ENCODE measurements at places on chromosomes 11 and 22. TPM values are rescaled to one million over a fixed set of nuclear protein-coding genes. Genes with fewer than 3 reads are reported as not detected.

Gene CTNND1
- total RNA-seq, result 17.5 TPM

Gene MRGPRX4
- not detected for total RNA-seq

Gene PKNOX2
- total RNA-seq, result not detected

Gene GGTLC3
- not detected for total RNA-seq

Gene ARHGEF12
- total RNA-seq, result 11.1 TPM

DNA sequence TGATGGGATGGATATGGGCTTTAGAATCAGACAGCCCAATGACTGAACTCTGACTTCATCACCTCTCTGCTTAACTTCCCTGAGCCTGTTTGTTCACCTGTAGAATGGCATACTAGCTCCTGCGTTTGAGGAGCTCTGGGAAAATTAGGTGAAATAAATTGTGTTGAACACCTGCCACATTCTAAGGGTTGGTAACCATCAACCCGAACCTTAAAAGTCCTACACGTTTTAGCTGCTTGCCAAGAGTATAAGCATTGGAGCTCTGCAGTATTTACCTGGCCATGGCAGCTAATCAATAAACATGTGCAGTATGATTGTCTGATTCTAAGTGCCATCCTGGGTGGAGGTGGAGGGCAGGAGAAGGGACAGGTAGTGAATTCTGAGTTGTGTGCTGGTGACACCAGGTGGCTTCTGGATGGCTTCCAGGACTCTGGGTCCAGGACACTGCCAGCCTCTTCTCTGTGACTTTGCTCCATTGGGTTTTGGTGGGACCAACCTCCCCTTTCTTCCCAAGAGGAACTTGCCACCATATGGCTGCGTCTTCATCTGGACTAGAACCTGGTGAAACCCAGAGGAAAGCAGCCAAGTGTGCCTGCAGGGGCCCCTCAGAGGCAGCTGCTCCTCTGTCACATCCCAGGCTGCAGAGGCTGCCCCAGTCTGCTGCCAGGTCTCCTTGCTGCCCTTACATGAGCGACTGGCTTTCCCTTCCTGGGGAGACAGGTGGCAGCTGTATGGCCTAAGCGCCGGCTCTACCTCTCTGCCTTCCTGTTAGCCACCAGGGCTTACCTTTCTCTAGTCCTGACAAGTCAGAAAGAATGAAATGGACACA is 85.6 kb downstream of the CACNG2 start:
- no peak overlapping the region for H3K4me3 ChIP-seq
- no peaks in the 10 kb centered on the region for H3K36me3 ChIP-seq

- no peaks in the 10 kb centered on the region for H3K36me3 ChIP-seq
- H3K27ac ChIP-seq, result no peak within 1 kb of the TSS
- peaks cover 6% of the 10 kb centered on the region for H3K4me1 ChIP-seq
- no peak for DNase-seq
- peak within 1 kb of the TSS; percentile 9 for H3K4me3 ChIP-seq
Observed at GRCh38 chr22:16824716-16825687, at the start of gene XKR3. XKR3 (minus strand) TSS chr22:16825411; CDS start chr22:16808073, 17,338 bp downstream.

DNA sequence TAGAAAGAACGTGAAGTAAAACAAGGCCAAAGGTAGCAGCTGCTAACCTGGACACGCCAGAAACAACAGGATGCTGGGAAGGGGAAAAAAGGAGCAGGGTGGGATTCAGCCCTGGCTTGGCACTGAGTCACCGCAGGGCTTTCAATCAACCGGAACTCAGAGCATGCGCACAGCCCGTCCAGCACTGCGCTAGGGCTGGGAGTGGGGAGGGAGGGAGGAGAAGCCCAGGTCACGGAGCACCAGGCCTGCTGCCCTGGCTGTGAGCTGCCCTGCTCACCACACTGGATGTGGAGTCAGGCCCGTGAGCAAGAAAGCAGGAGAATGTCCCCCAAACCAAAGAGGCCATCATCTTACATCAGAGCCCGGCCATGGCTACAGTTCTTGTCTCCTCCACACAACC is 51.5 kb downstream of the APOL1 start:
- peaks cover 14% of the 10 kb centered on the region for H3K4me1 ChIP-seq
- peaks cover 98% of the 10 kb centered on the region for H3K36me3 ChIP-seq
- no peak overlapping the region for H3K4me3 ChIP-seq
- H3K27ac ChIP-seq, result no peak overlapping the region

- H3K4me3 ChIP-seq, result no peak overlapping the region
- H3K27ac ChIP-seq, result no peak overlapping the region
- peaks cover 5% of the 10 kb centered on the region for H3K4me1 ChIP-seq
- no peaks in the 10 kb centered on the region for H3K36me3 ChIP-seq
- no peak for DNase-seq
- H3K27me3 ChIP-seq, result no peaks in the 10 kb centered on the region
Observed at GRCh38 chr22:38947321-38948140, 9.9 kb upstream of the APOBEC3A start.

GRCh38 chr22:37427135-37427710 is at the start of gene ELFN2:
ELFN2 (minus strand) TSS chr22:37427479; CDS start chr22:37375534, 51,945 bp downstream.
- no peaks in the 10 kb centered on the region for H3K27me3 ChIP-seq
- DNase-seq, result no peak
- H3K27ac ChIP-seq, result no peak within 1 kb of the TSS
- H3K4me3 ChIP-seq, result peak within 1 kb of the TSS; percentile 23
- H3K36me3 ChIP-seq, result no peaks in the 10 kb centered on the region
- no peaks in the 10 kb centered on the region for H3K4me1 ChIP-seq

DNA sequence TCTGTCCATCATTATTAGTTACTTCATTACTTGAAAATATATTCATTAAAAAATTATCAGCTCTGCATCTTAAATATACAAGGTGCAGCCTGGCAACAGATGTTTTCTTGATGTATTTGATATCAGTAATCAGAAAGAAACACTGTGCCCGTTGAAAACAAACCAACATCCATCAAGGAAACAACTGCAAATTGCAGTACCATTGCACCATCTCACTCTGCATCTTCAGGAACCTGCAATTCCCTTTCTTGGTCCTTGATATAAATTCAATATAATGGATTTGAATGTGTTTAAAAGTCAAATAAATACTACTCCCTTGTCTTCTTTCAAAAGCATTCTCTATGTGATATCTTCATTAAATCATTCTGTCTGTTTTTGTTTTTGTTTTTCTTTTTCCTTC is 1131.2 kb downstream of the FAM181B start:
- no peaks in the 10 kb centered on the region for H3K27me3 ChIP-seq
- no peaks in the 10 kb centered on the region for H3K36me3 ChIP-seq
- no peaks in the 10 kb centered on the region for H3K4me1 ChIP-seq
- no peak overlapping the region for H3K4me3 ChIP-seq

- DNase-seq, result no peak
- H3K27ac ChIP-seq, result no peak overlapping the region
- H3K4me3 ChIP-seq, result no peak overlapping the region
- peaks cover 5% of the 10 kb centered on the region for H3K27me3 ChIP-seq
- H3K36me3 ChIP-seq, result no peaks in the 10 kb centered on the region
- no peaks in the 10 kb centered on the region for H3K4me1 ChIP-seq
Observed at GRCh38 chr11:32575070-32575469, 8.6 kb upstream of the EIF3M start.

DNA sequence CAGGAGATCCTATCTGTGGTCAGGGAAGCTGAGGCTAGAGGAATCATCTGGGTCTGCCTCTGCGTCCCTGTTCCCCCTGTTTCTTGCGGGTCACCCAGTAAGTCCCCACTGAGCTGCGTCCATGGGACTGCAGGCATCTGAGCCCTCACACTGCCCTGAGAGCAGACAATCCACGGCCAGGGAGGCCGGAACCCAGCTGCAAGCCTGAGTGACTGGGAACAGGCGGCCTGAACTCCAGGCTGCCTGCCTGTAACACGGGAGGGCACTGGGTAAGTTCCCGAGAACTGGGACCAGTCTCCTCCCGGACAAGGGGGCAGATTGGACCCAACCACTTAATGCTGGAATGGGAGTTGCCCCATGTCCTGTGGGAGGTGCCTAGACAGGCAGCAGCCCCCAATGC is 727.4 kb downstream of the BRD1 start:
- no peaks in the 10 kb centered on the region for H3K36me3 ChIP-seq
- no peak overlapping the region for H3K4me3 ChIP-seq
- peaks cover 25% of the 10 kb centered on the region for H3K27me3 ChIP-seq
